Activated CD4-positive, CD25-positive, alpha-beta regulatory T cell treated with anti-CD3 and anti-CD28 coated beads, Interleukin-2, amount 50 U/mL, for 72 hours (primary cell): ENCODE measurements at places on chromosomes 16 and 17.

DNA sequence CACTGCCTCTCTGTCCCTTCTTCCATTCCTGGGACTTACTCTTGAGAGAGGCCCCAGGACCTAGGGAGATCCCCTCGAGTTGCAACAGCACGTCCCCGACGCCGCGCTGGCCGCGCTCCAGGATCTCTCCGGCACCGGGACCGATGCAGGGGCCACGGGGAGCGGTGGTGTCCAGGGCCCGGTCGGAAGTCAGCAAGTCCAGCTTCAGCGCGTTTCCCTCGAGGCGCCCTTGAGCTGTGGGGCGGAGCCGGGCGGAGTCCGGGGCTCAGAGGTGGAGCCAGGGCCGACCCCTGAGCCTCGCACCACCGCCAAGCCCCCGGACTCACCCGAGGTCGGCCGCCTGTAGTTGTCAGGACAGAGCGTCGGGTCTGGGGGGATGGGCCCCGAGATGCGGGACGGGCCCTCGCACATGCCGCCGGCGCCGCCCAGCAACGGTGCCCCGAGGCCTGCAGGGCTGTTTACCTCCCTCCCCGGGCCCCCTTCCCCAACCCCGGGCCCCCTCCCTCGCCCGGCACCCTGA is 458 bp downstream of the ENKD1 start:
- DNase-seq, result peak; percentile 43

- no peak for DNase-seq
Observed at GRCh38 chr16:14121142-14121541, 50.0 kb downstream of the MRTFB start.

DNA sequence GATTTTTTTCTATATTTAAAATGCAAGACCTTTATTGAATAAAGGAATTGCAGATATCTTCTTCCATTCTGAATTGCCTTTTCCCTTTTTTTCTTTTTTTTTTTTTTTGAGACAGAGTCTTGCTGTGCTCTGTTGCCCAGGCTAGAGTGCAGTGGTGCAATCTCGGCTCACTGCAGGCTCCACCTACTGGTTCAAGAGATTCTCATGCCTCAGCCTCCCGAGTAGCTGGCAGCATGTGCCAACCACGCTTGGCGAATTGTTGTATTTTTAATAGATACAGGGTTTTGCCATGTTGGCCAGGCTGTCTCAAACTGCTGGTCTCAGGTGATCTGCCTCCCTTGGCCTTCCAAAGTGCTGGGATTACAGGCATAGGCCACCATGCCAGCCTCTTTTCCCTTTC is 151.5 kb downstream of the CEP112 start:
- no peak for DNase-seq

DNA sequence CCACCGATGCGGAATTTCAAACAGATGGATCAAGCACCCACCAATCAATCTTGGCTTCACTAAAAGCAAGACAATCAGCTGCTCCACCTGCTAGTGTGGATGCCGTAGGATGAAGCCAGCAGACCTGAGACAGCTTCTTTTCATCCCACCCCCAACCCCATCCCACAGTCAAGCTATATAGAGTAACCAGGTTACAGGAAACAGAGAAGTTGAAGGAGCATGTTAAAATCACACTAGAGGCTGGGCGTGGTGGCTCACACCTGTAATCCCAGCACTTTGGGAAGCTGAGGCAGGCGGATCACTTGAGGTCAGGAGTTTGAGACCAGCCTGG is 37.7 kb downstream of the CMTM4 start:
- no peak for DNase-seq

GRCh38 chr17:45380991-45381390 is 51.7 kb downstream of the ARHGAP27 start:
- no peak for DNase-seq

DNA sequence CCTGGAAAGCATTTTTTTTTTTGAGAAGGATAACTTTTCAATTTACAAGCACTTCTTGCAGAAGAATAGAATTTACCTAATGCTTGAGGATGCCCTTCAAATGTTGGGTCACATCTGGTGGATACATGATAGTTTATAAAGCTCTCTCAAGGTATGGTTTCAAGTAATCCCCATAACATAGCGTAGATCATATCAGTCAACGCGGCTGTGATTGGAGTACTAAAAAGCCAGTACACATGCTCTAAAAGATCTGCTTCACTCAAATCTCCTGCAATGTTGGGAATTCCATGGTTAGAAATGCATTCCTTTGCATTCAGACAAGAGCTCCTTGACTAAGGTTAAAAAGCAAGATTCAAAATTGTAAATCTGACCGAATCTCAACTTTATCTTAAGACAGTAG is 3.9 kb upstream of the KCNJ16 start:
- DNase-seq, result no peak

DNA sequence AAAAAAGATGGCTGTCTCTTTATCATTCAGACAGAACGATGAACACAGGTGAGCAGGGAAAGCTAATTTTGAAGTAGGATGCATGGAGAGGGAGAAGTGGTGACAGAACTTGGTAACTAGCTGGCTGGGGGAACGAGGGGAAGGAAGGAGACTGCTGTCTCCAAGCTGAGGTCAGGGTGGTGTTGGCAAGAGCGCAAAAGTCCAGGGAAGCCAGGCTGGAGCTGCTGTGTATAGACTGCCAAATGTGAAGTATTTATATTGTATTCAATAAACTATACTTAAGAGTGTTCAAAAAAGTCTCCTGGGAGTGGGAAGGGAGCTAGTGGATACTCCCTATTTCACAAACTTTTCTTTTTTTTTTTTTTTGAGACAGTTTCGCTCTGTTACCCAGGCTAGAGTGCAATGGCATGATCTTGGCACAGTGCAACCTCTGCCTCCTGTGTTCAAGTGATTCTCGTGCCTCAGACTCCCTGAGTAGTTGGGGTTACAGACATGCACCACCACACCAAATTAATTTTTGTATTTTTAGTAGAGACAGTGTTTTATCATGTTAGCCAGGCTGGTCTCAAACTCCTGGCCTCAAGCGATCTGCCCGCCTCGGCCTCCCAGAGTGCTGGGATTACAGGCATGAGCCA is 8.2 kb downstream of the TMEM106A start:
- DNase-seq, result no peak

GRCh38 chr16:53840456-53840855 is 136.5 kb downstream of the FTO start:
- no peak for DNase-seq

GRCh38 chr16:23842137-23842600 is 6.4 kb downstream of the PRKCB start:
- no peak for DNase-seq

- no peak for DNase-seq
Observed at GRCh38 chr16:71564335-71564967, 12.4 kb downstream of the TAT start.

GRCh38 chr16:75262104-75262799 is 10.8 kb upstream of the BCAR1 start:
- no peak for DNase-seq

GRCh38 chr16:55711959-55712876 is 56.4 kb downstream of the SLC6A2 start:
- DNase-seq, result peak; percentile 48

GRCh38 chr16:6048017-6048416 is 950.4 kb upstream of the EEF2KMT start:
- no peak for DNase-seq

- no peak for DNase-seq
Observed at GRCh38 chr16:70526403-70526802, 2.8 kb downstream of the SF3B3 start.

GRCh38 chr16:46591257-46591656 is 29.9 kb downstream of the SHCBP1 start:
- no peak for DNase-seq

GRCh38 chr16:88634141-88634993 is 4.0 kb upstream of the IL17C start:
- peak; percentile 63 for DNase-seq

DNA sequence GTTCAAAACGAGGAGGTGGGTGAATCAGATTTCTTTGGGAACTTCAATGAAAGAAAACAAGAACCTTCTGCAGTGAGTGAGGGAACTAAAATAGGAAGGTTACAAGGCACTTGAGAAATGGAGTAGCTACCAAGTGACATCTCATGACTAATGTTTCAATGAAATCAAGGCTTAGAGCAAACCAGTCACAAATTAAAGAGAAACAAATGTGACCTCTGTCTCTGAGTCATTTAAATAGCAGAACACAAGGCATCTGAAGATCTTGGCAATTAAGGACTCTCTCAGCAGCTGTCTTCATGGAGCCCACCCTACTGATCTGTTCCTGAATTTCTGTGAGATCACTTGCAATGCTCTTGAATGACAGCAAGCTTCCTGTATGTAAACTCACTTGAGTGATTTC is 109.5 kb downstream of the CDH11 start:
- no peak for DNase-seq

DNA sequence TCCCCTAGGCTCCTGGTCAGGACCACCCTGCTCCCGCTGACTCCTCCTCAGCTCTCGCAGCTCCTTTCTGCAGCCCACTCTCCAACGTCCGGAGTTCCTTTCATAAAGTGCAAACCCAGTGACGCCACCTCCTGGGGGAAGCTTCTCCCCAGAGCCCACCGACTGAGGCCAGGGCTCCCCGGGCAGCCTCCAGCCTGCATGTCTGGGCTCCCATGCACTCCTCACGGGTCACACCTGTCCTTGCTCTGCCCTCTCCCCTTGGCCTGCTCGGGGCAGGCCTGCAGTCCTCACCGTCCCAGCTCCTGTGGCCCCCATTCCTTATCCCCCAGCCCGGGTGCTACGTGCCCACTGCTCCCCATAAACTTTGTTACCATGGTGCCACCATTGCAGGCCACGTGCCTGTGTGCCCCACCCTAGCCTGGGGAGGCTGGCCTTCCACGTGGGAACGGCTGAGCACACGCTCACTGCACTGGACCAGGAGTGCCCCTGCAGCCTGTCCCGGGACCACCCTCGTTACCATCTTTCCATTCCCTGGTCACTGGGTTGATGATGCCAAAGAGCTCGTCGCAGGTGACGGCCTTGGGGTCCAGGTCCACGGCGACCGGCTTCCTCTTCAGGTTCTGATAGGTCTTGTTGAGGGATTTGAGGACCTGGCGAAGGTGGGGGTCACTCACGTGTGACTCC is 84.9 kb downstream of the DNAH17 start:
- DNase-seq, result no peak

DNA sequence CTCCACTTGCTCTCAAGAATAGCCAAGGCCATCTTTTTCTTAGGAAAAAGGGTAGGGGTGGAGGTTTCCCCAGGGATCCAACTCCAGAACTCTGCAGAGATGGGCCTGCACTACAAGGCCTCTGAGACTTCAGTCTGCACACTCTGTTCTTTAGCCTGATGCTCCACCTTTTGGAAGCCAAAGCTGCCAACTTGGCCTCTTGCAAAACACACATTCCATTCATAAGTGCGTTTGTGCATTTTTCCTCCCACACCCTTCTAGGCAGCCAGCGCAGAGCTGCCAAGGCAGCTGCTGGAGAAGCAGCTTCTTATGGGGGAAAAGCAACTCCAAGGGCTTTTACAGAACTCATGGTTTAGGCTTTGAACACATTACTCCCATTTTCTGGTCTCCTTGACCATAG is 45.3 kb downstream of the REXO5 start:
- no peak for DNase-seq

- no peak for DNase-seq
Observed at GRCh38 chr16:14203166-14203565, 132.0 kb downstream of the MRTFB start.

DNA sequence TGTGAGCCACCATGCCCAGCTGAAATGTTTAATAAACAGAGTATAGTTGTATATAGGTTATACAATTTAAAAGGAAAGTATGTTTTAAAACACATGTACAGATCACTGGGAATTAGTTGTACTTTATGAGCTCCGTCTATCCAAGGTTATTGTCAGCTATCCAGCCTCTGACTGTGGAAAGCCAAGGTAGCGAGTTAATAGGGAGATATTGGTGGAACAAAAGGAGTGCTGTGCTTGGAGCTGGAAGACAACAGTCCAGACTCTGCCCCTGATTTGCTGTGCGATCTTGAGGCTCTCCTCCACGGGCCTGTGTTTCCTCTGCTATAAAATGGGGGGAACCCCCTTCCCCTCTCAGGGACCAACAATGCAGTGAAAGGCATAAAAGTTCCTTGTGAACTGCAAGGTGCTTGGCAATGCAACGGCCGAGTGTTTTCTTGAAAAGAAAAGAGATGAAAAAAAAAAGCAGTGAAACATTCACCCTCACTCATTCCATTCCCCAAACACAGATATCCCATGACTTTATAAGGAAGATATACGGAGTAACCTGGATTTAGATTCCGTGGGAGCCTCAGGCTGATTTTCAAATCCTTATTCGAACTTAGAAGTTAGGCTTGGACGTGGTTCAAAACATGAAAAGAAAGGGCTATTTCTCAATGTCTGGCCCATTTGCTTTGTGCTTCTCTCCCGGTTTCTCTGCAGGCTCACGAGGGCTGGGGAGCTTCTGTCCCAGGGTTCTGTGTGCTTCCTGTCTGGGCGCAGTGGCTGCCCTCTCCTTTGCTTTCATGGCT is 34.1 kb downstream of the CUEDC1 start:
- no peak for DNase-seq

GRCh38 chr17:73532421-73532901 is 111.8 kb downstream of the SDK2 start:
- no peak for DNase-seq

DNA sequence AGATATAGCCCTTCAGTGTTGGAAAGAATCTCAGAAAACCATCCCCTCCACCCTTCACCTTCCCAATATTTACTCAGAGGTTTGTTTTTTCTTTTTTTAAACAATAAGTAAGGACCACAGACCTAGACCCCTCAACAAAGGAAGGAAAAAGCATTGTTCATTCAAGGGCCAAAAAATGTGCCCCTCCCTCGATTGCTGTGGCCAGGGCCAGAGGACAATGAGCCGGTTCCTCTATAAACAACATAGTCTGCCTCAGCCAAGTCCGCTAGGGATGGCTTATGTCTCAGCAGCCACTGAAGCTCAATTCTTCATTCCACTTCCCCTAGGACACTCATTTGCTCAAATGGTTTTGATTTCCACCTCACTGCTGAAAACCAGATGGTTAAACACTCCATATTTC is 24.0 kb downstream of the TRIM16 start:
- no peak for DNase-seq

DNA sequence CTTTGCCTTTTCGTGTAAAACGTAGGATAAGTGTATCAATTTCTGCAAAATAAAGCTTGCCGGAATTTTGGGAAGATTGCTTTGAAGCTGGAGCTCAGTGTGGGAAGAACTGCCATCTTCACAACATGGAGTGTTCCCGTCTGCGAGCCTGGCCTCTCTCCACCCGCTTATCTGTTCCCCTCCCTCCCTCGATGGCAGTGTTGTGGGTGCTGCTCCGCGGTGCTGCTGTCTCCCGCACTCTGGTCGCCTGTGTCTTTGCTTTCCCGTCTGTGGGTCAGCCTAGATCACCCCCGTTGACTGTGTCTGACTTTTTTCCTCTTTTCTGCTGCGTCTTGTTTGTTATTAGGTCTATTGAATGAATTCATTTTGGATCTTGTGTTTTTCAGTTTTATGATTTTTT is 17.0 kb downstream of the ACSF3 start:
- no peak for DNase-seq

- no peak for DNase-seq
Observed at GRCh38 chr16:58043571-58044155, 18.1 kb downstream of the MMP15 start.

GRCh38 chr16:14672403-14672971 is 21.6 kb downstream of the PLA2G10 start:
- DNase-seq, result no peak

GRCh38 chr17:82008941-82009405 is 13.7 kb downstream of the CENPX start:
- DNase-seq, result no peak
